ENCODE measurements at places on chromosomes 5 and 9.

DNA sequence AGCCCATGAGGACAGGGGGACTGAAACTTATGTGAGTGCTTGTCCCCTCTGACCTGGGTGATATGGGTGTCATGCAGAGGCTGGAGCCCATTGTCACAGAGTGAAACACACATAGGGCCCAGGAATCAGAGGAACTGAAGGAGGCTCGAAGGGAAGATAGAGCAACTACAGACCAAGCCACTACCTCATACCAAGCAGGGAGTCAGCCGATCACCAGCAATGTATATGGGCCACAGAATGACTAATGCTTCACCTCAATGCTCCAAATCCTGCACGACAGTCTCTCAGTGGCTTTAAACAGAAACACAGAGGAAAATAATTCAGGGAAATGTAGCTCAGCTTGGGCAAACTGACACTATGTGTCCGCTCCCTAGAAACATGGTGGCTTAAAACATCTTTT lies 8.9 kb upstream of the FBXW11 start:
- DNase-seq = no peak

DNA sequence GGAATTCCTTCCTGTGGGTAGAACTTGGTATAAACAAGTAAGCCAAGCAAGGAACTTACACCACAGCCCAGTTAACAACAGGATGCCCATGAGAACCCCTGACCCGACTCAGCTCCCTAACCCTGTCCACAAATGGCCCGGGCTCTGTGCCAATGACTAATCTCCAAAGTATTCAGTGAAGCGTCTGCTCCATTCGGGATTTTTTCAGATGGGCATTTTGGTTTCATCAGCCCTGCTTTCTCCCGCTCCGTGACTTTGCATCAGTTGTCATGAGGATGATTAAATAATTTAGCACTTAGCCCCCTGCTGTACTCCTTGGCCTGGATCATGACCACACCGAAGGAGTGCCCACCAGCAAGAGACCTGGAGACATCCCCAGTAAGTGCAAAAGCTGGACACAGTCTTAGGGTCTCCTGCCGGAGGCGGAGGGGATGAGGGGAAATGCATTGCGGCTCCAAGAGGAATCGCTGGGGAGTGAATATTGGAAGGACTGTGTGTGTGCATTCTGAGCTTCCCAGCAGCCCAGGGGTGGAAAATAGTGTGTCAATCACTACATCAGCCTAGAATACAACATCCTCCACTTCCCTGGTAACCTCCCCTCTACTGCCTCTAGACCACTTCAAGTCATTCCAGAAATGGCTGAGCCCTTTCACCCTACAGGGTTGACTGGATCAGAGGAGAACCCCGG lies 41.4 kb upstream of the DNAH5 start:
- no peak for DNase-seq

- DNase-seq = no peak
Measured at GRCh38 chr9:90926936-90927335, 125.3 kb downstream of the SYK start.

- DNase-seq = no peak
Measured at GRCh38 chr5:7857926-7858632, 7.1 kb upstream of the CFAP90 start.

DNA sequence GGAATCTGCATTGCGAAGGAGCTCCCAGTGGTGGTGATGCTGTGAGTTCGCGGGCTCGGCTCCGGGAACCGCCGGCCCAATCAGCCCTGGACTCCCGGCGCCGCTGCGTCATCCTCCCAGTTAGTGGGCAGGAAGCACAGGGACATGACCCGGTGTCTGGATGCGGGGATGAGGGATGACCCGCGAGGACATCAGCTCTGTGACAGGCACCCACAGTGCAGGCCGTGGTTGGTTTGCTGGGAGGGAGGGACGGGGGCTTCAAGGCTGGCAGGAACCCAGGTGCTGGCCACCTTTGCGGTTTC lies 996 bp downstream of the NXNL2 start:
- DNase-seq = no peak

DNA sequence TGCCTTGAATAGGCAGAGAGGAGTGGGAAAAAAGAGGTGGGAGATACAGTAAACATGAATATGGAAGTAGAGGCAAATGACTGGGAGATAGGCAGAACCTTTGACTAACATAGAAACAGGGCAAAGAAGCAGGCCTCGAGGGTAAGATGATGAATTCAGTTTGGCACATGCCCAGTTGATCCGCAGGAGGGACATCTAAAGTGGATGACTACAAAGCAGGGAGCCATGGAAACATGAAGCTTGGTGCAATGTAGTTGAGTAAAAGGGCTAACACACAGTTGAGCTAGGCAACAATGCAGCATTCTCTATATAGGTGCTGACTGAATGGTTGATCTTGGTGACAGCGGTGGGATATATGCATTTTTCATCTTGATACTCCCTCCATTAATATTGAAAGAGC lies 253.8 kb downstream of the DMRT2 start:
- no peak for DNase-seq

GRCh38 chr5:135013445-135013844 lies 20.6 kb downstream of the PITX1 start:
- no peak for DNase-seq

GRCh38 chr9:82082563-82082962 lies 94.0 kb downstream of the SPATA31D1 start:
- DNase-seq = no peak

DNA sequence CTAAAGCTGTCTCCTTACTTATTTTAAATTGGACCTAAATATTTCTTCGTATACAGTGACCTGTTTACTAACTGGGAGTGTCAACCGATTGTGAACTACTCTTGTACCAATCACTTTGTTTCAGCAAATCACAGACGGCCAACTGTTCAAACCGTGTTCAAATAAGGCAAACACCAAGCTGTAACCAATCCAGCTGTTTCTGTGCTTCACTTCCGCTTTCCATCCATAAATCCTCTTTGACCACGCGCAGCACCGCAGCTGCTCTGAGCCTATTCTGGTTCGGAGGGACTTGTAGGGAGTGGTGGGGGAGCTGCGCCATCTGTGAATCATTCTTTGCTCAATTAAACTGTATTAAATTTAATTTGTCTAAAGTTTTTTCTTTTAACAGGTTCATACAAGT lies 4.8 kb upstream of the FAM240B start:
- no peak for DNase-seq

GRCh38 chr9:111454751-111455150 lies 29.4 kb downstream of the ECPAS start:
- no peak for DNase-seq

DNA sequence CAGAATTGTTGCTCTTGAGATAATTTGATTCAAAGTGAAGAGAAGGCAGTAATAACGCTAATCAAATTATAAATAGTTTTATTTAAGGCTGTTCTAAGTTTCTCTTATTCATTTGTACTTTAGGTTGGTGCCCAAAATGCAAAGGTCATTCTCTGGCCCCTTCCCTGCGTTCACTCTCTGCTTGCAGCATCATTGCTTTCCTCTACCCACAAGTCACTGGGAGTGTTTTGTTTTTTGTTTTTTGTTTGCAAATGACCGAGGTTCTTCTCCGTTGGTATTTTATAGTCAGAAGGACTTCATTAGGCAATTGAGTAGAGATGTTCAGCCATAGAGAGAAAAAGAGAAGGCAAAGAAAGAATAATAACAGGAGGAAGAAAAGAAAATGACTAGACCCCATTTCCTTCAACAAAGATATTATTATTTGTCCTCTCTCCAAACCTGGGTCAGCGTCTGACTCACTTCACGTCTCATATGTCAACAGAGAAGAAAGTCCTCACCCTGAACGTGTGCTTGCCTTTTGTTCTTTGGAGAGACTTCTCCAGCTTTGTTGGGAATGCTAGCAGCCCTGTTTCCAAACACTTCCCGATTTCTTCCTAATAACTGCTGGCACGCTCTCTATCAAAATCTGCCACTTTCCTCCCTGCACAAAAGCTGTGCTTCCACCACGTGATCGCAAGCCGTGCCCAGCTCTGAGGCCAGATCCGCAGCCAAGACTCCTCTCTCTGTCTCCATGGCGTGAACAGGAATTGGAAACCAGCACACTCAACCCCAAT lies 119.8 kb downstream of the EBF1 start:
- DNase-seq = no peak

DNA sequence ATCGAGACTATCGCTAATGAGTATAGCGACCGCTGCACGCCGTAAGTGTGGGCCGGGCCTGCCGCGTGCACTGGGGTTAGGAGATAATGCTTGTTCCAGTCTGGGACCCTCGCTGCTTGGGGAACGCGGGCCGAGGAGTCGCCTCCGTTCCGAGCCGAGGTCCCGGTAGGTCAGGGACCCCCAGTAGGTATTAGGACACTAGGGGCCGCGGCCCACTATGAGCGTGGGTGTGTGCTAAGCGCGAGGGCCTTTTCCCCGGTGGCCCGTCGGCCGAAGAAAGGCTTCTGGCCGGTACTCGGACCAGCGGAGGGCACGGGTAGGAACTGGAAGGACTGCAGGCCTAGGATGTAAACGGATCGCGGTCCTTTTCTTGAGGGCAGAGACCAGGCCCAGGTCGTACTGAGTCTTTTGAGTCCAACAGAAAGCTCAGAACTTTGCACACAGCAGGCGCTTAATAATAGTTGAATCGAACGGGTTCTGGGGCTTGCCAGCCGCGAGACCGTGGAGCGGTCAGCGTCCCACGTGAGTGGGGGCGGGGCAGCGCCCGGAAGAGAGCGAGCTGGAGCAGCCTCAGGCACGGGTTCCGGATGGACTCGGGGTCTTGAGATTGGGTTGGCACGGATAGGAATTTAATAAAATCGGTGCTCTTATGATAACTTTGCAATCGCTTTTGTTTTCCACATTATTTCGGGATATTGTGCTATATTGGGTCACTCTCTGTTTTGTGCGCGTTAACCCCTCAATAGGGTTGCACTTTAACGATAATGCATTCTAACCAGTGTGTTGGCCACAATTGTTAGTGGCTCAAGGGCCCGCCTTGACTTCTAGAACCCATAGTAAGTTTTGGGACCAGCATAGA lies 733 bp downstream of the HSPA4 start:
- peak; percentile 33 for DNase-seq

DNA sequence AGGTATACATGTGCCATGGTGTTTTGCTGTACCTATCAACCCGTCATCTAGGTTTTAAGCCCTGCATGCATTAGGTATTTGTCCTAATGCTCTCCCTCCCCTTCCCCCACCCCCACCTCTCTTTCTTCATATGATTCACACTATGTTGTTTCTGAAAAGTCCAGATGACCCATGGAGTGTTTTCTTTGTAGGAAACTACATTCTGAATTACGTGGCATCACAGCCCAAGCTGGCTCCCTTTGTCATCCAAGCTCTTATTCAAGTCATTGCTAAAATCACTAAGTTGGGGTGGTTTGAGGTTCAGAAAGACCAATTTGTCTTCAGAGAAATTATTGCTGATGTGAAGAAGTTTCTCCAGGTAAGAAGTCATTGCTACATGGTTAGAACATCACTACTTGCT lies 30.4 kb downstream of the RANBP17 start:
- DNase-seq = no peak

GRCh38 chr5:128777052-128777451 lies 188.2 kb upstream of the SLC27A6 start:
- DNase-seq = no peak

GRCh38 chr9:136740491-136740890 lies 2.2 kb downstream of the LCN10 start:
- DNase-seq = no peak

DNA sequence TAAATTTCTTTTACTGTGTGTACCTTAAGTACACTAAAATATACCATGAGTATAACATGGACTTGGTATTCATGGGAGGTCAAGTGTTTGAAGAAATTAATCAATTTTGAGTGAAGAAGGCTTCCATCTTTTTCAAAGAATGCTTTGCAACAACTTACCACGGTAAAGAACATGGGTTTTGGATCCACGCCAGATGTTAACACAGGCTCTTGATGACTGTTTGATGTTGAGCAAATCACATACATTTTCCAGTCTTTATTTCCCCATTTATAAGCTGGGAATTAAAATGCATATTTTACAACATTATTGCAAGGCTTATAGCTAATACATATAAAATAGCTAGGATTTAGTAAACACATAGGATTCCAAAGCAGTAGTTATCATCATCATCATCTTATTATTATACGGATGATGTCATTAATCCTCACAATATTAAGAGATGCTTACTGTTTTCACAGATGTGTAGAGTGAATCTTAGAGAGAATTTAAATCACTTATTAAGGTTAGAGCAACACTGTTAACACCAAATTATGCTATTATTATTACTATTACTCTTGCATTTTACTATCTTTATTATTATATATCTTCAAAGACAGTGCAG lies 362.0 kb downstream of the PRELID2 start:
- DNase-seq = no peak

- DNase-seq = no peak
Measured at GRCh38 chr9:113622600-113623400, 159.3 kb downstream of the RGS3 start.

- DNase-seq = no peak
Measured at GRCh38 chr5:90421136-90421535, 11.6 kb upstream of the CETN3 start.
